Anterior cingulate cortex (tissue), 58 donors: ENCODE measurements at places on chromosomes 13 and 19.

DNA sequence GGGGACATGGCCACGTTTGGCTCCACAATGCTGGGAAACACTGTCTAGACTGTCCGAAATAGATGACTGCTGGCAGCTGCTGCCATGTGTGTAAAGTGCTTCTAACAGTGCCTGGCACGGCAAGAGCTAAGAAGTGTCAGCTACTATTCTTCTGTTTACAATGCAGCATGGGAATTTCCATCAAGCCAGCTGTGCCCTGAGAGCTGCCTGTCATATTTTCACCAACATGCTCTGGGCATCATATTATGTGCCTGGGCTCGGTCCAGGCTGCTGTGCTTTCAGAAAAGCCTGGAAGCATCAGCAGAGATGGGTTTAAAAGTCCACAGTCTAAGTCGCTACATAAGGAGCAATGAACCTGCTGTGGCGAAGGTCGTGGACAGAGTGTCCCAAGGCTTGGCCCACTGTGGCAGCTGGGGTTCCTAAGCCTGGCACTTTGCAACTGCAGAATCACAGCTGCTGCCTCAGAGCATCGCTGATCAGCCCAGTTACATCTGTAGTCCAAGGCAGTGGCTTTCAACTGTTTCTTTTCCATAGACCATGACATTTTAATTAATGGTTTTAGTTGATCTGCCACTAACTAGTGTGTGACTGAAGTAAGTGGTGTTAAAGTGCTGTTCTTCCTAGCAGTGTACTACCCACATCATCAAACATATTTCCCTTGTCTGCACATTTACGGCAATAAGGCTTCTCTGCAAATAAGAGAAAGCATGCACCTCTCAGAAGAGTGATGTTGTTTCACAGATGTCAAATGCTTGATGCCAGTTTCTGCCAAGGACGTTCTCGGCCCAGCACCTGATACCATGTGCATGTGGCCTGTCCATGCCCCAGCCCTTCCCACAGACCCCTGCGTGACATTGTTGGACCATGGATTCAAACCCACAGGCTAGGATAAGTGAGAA, 95.7 kb upstream of the C1QTNF9B start:
- DNase-seq = peak; percentile 69

GRCh38 chr13:50213526-50213925, 198.3 kb downstream of the KCNRG start:
- DNase-seq = no peak

- no peak for DNase-seq
Measured at GRCh38 chr19:13301627-13302334, 151.6 kb downstream of the IER2 start.

GRCh38 chr13:49341941-49342340, 94.2 kb downstream of the CDADC1 start:
- DNase-seq = no peak

- DNase-seq = no peak
Measured at GRCh38 chr13:102310691-102311418, 91.0 kb downstream of the FGF14 start.

DNA sequence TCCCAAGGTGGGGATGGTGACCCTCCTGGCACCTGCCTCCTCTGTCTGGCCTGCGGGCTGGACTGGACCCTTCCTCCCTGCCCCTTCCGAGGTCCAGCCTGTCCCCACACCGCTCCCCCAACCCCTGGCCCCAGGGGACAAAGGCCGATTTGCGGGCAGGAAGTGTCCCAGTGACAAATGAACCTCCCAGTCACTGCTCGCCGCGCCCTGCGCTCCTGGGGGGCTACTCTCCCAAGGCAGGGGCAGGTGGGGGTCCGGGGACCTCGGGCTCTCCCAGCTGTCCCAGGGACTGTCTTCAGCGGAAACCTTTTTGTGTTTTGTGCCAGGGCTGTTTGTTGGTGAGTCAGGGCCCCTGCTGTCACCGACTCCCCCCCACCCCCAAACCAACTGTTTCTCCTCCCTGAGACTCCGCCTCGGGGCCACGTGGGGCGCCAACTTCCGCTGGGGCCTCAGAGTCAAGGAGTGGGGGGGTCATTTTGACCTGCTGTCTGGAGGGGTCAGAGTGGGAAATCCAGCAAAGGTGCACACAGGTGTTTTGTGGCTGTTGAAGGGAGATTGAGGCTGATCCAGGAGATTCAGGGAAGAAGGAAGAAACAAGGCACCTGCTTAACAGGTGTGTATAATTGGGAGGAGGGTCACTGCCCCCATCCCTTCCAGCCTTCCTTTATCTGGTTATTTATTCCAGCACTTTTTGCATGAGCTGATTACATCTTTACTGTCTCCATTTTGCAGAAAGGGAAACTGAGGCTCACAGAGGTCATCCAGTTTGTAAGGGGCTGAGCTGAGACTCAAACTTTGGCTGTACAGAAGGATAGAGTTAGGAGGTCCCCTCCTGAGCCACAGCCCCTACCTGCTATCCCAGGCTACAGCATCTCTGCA, 831 bp downstream of the PGPEP1 start:
- DNase-seq = peak; percentile 59

DNA sequence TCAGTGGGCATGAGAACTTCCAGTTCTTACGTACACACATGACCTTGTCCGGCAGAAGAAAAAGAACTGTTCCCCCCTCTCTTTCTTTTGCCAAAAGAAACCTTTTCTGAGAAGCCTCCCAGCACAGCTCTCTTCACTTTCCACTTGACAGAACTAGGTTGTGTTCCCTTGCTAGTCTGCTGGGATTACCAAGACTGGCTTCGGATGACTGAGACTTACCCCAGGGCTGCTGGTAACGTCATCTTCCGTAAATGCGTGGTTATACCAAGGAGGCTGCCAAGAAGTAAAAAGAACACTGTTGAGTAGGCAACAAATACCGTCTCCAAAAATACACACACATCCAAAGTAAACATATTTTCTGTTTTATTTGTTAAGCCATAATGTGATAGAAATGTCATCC, 908.2 kb downstream of the EFNB2 start:
- no peak for DNase-seq

DNA sequence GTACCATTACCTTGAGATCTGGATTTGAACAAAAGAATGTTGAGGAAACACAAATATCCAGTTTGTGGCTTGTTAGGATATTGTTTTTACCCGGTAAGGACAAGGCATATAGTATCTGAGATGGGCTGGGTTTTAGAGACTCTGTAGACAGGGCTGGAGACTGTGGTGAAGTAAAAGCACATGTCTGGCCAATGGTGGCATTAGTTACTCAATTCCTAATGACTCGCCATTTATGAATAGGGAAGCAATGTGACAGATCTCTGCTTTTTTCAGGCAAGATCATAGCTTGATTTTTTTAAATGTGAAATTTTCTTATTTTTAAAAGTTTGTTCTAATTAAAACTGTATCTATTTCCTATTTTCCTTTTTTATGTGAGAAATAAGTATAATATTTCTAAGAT, 371.1 kb upstream of the SPRY2 start:
- no peak for DNase-seq

DNA sequence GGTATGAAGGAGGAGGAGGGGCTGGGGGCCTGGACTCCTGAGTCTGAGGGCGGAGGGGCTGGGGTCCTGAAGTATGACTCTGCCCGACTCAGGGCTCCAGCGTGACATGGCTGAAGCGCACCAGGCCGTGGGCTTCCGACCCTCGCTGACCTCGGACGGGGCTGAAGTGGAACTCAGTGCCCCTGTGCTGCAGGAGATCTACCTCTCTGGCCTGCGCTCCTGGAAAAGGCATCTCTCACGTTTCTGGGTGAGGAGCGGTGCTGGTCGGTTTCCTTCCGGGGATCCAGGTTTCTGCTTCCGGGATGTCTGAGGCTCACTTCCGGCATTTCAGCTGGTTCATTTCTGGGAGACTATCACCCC, 1.2 kb downstream of the CPT1C start:
- DNase-seq = no peak

GRCh38 chr13:42654722-42655121, 80.8 kb downstream of the TNFSF11 start:
- DNase-seq = no peak

- DNase-seq = no peak
Measured at GRCh38 chr13:84528408-84529070, 646.3 kb upstream of the SLITRK1 start.

- DNase-seq = no peak
Measured at GRCh38 chr13:109645831-109646230, 140.6 kb downstream of the IRS2 start.

GRCh38 chr13:71350886-71351285, 516.1 kb downstream of the DACH1 start:
- DNase-seq = no peak

DNA sequence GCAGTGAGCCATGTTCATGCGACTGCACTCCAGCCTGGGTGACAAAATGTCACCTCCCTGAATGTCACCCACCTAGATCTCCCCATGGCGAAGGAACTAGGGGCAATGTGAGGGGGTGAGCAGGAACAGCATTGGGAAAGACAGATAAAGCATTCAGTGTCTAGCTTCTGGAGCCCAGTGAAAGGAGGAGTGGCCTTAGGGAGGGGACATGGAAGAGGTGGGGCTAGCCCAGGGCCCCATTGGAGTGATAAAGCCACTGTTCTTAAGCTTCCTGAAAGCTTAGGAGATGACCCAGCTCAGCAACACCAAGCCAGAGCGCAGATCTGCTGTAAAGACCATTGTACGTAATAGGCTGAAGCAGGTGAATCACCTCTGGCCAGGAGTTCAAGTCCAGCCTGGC, 13.0 kb upstream of the KCNN1 start:
- no peak for DNase-seq

DNA sequence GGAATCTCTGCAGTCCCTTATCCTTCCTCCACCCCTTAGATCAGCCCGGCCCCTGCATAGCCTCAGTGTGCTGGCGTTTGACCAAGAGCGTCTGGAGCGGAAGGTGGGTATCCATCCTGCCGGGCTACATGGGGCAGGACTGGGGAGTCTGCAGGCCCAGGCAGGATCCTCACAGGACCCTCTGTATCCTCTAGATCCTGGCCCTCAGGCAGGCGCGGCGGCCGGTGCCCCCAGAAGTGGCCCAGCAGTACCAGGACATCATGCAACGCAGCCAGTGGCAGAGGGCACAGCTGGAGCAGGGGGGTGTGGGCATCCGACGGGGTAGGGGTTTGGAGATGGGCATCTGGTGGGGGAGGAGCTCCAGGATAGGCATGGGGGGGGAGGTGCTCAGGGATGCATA, 8.9 kb downstream of the PODNL1 start:
- no peak for DNase-seq

GRCh38 chr19:34220472-34221063, 33.8 kb upstream of the GARRE1 start:
- DNase-seq = peak; percentile 29

GRCh38 chr13:71242201-71242600, 624.8 kb downstream of the DACH1 start:
- DNase-seq = no peak

- DNase-seq = no peak
Measured at GRCh38 chr19:52622261-52622660, 15.9 kb downstream of the ZNF83 start.

- no peak for DNase-seq
Measured at GRCh38 chr19:18274219-18274780, at the start of gene IQCN. TSS of gene IQCN (minus strand) at chr19:18274452. CDS start at chr19:18269478, 4,974 bp downstream.

GRCh38 chr13:79659121-79659521, 178.2 kb downstream of the NDFIP2 start:
- no peak for DNase-seq

DNA sequence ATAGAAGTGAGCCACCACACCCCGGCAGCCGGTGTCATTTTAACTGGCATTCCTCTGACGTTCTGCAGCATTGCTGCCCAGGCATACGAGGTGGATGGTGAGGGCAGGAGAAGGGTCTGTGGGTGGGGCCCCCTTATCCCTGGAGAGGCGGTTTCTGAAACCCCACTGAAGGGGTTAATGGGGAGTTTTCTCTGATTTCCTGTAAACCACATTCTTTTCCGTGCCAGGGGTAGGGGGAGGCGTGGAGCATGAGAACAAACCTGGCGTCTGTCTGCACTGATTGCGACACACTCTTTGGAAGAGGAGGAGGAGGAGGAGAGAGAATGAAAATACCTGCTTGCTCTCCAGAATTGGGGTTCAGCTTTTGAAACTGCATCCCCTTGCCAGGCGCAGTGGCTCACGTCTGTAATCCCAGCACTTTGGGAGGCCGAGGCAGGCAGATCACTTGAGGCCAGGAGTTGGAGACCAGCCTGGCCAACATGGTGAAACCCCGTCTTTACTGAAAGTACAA, 2.7 kb upstream of the C3 start:
- DNase-seq = no peak

DNA sequence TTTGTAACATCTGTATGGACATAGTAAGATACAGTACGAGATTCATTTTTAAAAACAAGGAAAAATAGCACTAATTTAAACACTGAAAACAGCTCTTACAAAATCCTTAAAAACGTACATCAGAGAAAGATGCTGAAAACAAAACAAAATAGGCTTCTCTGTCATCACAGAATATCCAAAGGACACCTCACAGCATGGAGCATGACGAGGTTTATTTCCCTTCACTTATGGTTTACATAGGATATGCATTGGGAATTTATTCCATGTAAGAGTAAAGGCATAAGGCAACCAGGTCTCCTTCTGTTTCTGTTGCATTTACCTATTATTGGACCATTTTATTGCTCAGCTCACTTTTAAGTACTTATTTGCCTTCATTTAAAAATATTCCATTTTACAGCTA, 3.0 kb downstream of the KCTD12 start:
- no peak for DNase-seq

DNA sequence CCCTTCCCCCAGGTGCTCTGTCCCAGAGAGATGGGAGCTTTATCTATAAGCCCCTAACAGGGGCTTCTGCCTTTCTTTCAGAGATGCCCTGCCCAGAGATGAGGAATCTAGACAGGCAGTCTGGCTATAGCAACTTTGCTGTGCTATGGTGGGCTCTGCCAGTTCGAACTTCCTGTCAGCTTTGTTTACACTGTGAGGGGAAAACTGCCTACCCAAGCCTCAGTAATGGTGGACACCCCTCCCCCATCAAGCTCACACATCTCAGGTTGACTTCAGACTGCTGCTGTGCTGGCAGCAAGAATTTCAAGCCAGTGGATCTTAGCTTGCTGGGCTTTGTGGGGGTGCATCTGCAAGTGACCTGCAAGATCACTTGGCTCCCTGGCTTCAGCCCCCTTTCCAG, 21.5 kb downstream of the CYSLTR2 start:
- DNase-seq = no peak

- DNase-seq = no peak
Measured at GRCh38 chr13:72004246-72004645, 137.2 kb upstream of the DACH1 start.

- DNase-seq = no peak
Measured at GRCh38 chr13:34277936-34278335, 460.0 kb downstream of the RFC3 start.

DNA sequence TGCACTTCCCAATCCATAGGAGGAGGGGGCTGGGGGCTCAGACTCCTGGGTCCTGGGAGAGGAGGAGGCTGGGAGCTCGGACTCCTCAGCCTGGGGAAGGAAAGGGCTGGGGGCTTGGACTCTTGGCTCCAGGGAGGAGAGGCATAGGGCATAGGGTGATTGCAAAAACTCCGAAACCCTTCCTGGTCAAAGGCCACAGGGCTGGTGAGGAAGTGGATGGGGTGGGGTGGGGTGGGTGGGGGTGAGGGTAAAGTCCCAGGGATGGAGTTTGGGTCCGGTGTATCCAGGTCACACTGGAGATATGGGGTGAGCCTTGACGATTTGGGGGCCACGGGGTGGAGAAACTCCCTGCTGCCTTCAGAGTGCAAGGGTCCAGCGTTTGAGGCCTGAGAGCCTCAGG, 2.8 kb downstream of the MYH14 start:
- DNase-seq = no peak

- no peak for DNase-seq
Measured at GRCh38 chr13:113862191-113862930, 1.5 kb downstream of the GAS6 start.

GRCh38 chr13:50800091-50800739, 43.3 kb downstream of the DLEU7 start:
- no peak for DNase-seq
